Left forelimb (tissue), 1 donor: ENCODE measurements at places on chromosomes 1 and 21.

GRCh38 chr1:56866656-56867055 is 12.1 kb downstream of the C8A start:
- no peak for DNase-seq

DNA sequence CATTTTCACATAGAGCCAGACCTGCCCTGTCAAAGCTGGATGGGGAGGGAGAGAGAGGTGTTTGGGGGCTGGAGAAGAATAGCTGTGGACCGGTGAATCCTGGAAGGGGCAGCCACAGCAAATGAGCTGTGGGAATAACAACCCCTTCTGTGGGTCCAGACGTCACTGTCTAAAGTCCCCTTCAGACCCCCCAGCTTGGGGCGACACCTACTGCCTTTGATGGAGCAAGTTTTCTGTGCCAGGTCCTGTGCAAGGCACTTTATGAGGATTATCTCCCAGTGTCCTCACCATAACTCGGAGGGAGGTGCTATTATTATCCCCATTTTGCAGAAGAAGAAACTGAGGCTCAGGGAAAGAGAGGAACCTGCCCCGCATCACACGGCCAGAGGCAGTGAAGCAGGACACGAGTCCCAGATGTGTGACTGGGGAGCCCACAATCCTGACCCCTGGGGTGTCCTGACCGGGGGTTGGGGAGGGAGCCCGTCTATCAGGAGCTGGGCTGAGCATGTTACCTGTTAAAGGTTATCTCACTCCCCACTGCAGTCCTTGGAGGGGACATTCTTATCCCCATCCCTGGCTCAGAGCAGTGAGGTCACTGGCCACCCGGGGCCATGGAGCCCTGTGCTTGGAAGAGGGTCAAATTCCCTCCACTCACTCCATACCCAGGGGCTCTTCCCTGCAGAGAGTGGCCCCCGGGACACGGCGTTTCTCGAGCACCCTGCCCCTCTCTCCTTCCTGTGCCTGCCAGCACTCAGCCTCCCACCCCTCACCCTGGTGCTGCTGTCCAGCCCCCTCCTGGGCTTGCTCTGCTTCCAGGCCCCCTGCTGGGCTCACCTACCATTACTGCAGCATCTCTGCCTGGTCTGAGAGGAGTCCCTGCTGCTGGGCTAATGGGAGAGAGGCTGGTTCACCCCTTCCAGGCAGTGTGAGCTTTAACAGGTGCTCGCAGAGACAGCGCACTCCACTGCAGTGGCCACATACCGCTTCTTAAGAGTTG is 132.9 kb downstream of the PTPRU start:
- DNase-seq = no peak

DNA sequence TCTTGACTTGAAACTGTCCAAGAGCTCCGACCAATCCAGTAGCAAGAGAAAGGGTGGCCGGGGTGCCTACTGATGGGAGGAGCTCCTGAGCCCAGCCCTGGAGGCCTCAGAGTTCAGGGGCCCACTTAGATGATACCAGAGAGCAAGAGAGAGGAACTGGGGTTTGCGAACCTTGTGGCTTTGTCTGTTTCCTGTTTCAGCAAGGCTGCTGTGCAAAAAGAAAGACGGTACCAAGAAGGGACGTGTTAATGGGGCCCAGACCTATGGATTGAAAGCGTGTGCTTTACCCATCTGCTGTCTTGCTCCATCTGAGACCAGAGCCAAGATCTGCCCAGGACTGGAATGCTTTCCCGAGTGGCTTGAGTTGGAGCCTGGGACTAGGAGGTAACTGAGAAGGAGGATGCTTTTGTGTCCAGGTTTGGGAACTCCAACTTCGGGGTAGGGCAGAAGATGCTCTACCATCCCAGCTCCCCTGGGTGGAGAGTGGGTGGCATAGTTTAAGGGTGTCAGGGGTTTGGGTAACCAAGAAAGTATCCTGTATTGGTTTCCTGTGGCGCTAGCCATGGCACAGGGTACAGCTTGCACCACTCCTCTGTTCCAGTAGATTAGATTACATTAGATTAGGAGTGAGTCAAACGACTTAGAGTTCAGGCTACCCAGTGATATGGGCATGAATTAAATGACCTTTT is at the start of gene TRAF3IP3:
Gene TRAF3IP3, plus strand, starts transcription at position 128 of the 689 bp plus-strand sequence. CDS start 3,987 bp downstream, outside the sequence.
- DNase-seq = no peak

- DNase-seq = no peak
These were observed 14.0 kb upstream of the LGALS8 start for GRCh38 chr1:236509647-236510401.

DNA sequence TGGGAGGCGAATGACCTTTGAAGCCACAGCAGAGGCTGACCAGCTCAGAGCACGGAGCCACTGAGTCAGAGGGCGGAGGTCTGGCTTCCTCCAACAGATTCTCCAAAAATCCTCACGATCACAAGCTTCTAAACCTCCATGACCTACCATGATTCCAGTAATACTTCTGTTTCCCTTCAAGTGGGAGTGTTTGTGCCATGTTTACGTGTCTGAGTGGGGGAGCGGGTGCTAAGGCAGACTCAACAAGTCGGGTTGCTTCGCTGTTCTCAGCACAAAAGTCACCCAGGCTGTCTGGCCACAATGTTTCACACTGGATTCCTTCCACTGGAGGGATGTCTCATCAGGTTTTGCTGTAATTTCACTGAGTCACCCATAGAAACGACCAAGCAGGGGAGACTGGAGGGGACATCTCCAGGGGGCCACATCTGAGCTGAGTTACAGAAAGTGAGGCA is 86.2 kb downstream of the SLC66A1 start:
- DNase-seq = no peak

- DNase-seq = no peak
These were observed 45.7 kb downstream of the WNT9A start for GRCh38 chr1:227901906-227902640.

GRCh38 chr1:64969305-64970046 is 3.1 kb upstream of the JAK1 start:
- DNase-seq = no peak

DNA sequence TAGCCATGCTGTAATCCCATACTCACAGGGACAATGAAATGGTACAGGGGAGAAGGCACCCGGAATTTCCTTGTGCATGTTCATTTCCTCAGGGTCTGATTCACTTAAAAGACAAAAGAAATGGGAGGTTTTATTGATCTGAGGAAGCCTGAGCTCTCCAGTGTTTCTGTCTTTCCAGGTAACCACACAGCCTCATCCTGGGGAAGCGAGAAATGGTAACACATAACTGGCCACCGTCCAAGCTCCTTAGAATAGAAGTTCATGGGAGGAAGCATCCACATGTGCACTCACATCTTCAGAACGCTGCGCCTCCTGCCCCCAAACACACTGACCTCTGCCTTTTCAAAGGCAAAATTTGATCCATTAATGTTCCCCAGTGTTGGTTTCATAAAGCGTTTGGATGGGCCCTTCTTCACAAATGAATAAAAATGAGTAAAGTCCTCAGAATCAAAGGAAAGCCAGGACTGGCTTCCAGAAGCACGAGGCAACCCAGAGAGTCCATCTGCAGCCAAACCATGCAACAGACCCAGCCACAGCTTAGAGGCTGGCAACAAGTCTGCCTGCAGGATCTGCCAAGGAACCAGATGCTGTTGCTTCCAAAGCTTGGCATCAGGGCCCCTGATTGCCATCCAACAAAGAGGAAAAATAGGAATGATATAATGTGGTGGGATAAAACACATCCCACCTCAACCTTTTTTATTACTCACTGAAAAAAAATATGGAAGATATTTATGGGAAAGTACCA is 120.3 kb downstream of the ZBTB18 start:
- DNase-seq = no peak

DNA sequence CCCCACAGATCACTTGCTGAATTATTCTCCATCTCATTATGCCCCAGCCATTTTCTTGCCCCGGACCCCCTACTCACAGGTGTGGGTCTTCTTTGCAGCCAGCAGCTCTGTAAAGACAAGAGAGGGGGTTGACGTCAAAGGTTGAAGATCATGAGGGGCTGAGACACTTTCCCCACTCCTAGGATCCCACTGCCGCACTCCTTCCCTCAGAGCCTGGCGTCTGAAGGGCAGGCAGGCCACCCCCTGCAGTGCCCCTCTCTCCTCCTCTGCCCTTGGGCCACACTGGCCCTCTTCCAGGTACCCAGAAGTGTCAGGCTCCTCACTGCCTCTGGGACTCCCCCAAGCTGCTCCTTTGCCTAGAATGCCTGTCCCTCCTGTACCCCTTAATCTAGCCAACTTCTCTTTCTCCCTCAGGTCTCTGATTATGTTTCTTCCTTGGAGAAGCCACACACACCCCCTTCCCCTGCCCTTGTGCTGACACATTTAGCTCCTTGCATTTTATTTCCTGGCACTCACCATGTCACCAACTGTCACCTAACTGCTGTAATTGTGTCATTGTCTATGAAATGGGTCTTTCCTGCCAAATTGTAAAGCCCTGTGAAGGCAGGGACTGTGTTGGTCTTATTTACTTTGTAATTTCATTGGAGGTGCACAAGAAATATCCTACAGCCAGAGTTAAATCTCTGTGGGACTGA is 2.1 kb downstream of the RORC start:
- DNase-seq = no peak

DNA sequence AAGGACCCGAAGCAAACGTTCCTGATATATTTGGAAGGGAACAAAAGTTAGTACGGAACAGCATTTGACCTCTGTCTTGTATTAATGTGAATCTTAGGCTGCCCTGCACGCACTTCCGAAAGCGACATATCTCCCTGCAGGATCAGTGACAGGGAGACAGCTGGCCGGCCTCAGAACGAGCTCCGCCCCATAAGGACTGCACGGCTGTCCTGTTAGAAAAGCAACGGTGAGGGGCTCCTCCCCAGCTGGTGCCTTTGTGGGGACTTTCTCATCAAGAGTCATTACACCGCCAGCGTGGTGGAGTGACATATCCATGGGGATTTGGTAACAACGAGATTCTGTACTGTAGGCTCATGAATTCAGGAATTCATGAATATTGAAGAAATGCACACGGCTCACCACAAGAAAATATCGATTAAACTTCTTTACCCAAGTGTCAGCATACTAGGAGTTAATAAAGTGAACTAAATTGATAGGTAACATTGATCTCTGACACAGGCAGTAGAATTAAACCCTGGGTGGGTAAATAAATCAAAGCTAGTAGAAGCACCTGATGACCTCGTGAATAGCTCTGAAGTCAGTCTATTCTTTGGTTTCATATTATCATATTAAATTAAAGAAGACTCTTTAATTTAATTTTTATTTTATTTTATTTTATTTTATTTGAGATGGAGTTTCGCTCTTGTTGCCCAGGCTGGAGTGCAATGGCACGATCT is 8.1 kb upstream of the GREM2 start:
- DNase-seq = no peak

DNA sequence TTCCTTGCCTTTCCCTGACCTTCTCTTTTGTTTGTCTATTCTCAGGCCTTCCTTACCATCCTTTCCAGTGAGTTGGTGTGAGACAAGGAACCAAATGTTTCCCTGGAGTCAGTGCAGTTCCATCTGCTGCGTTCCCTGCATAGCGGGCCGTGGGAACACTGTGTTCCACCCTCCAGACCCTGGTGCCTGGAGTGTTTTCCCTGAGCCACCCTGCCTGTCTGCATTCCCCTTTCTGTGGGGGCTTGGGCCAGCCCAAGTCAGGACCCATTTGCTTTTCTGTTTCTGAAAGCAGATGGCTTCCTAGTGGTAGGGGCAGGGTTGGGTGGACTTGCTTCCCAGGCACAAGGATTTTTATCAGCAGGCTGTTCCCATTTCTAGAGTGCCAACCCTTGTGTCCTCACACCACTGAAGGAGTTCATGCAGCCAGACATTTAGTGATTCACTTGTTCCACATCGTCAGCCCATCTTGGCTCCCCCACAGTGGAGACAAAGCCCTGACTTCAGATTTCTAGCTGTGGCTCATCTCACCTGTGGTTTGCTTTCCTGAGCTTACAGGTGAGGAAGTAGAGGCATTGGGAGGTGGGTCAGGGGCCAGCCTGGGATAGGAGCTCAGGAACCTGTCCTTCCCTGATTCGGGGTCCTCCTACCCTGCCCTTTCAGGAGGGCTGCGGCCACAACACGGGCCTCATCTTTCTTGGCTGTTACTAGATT is 14.1 kb upstream of the MYOG start:
- no peak for DNase-seq

- DNase-seq = no peak
These were observed 37.2 kb downstream of the PTPN14 start for GRCh38 chr1:214514032-214514818.

GRCh38 chr21:40474513-40474912 is 372.4 kb downstream of the DSCAM start:
- DNase-seq = no peak

DNA sequence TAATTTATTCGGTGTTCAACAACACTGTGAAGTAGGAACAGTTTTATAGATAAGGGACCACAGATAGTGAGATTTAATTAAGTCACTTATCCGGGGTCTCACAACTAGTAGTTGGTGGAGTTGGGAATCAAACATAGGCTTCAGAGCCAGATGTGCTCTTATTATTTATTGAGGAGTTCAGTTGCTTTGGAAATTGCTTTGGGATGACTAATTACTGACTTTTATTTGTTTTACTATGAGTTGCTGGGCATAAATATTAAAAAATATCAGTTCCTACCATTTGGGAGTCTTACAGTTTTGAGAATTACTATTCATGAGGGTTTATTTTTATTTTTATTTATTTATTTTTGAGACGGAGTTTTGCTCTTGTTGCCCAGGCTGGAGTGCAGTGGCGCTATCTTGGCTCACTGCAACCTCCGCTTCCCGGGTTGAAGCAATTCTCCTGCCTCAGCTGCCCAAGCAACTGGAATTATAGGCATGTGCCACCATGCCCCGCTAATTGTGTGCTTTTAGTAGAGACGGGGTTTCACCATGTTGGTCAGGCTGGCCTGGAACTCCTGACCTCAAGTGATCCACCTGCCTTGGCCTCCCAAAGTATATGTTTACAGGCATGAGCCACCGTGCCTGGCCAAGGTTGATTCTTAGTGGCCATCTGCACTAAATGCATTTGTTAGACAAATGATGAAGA is 27.7 kb downstream of the THRAP3 start:
- DNase-seq = no peak

DNA sequence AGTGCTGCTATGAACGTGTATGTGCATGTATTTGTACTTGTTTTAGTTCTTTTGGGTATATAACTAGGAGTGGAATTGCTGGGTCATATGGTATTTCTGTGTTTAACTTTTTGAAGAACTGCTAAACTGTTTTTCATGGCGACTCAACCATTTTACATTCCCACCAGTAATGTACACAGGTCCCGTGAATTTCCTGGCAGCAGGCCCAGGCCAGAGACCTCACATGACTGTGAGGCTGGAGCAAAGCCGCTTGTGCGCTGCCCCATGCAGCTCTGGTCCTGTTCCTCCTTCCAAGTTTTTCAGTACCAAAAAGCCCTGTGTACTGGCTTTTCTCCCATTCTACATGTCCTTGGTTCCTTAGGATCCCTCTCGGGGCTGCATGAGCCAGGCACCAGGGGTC is 29.6 kb downstream of the ACOT11 start:
- DNase-seq = no peak

GRCh38 chr1:73813716-73814115 is 384.3 kb downstream of the LRRIQ3 start:
- DNase-seq = no peak

GRCh38 chr1:248165186-248165585 is 9.4 kb upstream of the OR2M2 start:
- no peak for DNase-seq

GRCh38 chr21:45041351-45041805 is 33.0 kb upstream of the ADARB1 start:
- DNase-seq = no peak

GRCh38 chr21:39575775-39576174 is 37.0 kb upstream of the B3GALT5 start:
- no peak for DNase-seq
